ENCODE measurements at places on chromosomes 1 and 21.

DNA sequence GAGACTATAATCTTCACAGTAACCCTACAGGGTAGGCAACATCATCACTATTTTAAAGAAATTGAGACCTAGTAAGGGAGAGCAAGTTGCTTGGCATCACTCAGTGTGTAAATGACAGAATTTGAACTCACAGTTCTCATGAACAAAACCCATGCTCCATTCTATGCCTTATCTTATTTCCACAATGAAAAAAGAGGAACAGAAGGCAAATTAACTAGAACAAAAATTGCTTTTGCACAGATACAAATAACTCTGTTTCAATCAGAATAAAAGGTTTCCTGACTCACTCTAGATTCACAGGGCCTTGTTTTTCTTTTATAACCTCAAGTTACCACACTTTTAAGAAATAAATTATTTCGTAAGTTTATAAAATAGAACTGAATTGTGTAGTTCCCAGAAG is 90.1 kb downstream of the UCHL5 start:
- no peak for DNase-seq

GRCh38 chr1:204975568-204976235 is 67.3 kb upstream of the CNTN2 start:
- peak; percentile 32 for DNase-seq

GRCh38 chr1:209267968-209268367 is 315.5 kb upstream of the CAMK1G start:
- no peak for DNase-seq

- no peak for DNase-seq
These were observed 917 bp downstream of the STX12 start for GRCh38 chr1:27773826-27774445.

GRCh38 chr1:67250051-67250653 is 57.5 kb upstream of the IL12RB2 start:
- DNase-seq, result no peak

- DNase-seq, result no peak
These were observed 13.9 kb downstream of the TIAM1 start for GRCh38 chr21:31330144-31330483.

DNA sequence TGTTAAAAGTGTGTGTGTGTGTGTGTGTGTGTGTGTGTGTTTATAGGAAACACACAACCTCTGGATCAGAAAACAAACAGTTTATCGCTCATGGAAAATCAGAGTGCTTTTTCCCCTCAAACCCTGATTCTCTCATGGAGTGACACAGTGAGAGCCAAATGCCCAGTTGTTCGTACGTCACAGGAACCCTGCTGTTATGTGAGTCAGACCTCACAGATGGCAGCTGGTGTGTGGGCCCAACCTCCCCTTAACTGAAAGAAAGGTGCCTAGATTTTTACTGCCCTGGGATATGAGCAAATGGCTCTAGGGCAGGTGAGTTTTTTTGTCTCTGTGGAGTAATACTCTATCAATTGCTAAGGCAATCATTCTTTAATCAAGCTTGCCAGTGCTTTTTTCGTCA is 1788.1 kb downstream of the BRINP3 start:
- no peak for DNase-seq

GRCh38 chr1:239997515-239998311 is 94.0 kb upstream of the FMN2 start:
- no peak for DNase-seq

GRCh38 chr1:32538887-32539583 is at the start of gene ZBTB8A:
Gene ZBTB8A (plus strand): TSS chr1:32539427. CDS start chr1:32592932, 53,505 bp downstream.
- DNase-seq, result peak; percentile 82

DNA sequence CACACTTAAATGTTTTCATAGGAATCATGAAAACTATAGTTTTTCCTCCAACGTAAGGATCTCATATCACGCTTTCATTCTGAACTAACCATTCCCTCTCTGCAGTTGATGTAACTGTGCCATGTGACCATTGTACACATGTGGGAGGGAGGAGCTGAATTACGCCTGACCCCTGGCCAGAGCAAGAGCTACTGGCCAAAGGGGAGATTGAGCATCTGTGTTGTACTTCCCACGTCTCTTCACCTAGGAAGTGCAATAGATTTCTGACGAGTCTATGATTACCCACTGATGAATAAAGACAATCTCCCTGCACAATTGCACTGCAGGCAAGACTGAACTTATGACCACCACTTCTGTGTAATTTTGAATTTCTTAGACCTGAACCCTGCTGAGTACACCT is 24.0 kb downstream of the PTPRC start:
- no peak for DNase-seq

- DNase-seq, result no peak
These were observed 15.3 kb downstream of the CD2 start for GRCh38 chr1:116769561-116769977.

GRCh38 chr1:231976231-231976630 is 349.6 kb downstream of the DISC1 start:
- DNase-seq, result no peak

DNA sequence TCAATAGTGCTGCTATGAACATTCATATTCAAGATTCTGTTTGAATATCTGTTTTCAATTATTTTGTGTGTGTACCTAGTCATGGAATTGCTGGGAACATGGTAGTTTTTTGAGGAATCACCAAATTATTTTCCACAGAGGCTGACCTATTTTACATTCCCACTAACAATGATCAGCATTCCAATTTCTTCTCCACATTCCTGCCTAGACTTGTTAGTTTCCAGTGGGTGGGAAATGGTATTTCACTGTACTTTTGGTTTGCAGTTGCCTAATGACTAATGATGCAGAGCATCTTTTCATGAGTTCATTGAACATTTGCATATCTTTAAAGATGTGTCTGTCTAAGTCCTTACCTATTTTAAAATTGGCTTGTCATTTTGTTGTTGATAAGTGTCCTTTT is 1182.6 kb upstream of the B3GALT2 start:
- no peak for DNase-seq

DNA sequence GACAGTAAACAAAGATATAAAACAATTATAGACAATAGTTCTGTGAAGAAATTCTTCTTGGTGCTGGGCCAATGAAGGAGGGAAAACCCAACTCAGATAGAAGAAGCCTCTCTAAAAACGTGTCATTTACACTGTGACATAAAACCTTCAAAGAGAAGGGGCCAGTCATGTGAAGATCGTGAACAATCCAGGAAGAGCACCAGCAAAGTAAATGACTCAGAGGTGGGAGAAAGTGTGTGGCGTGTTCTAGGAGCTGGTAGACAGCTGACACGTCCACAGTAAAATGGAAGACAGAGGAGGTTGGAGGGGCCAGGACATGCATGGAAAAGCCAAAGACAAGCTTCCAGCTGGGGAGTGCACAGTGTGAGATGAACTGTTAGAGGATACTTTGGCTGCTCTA is 143.6 kb downstream of the VAV3 start:
- DNase-seq, result no peak

DNA sequence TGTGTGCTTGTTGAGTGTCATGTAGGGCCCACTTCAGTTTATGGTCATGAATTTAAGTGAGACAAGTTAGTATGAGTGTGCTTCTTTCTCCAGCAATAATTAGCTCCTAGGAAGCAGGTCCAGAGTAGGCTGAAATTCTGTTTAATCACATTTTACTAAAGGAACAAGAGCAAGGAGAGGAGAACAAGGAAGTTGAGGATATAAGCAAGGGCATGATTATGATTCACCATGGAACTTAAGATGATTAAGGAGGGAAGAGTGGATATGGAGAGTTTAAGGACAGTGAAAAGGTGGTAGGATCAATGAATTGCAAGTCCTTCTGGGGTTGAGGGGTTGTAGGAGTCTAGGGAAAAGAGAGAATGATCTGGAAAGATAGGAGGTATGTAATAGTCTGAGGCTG is 3.1 kb upstream of the DIPK1A start:
- DNase-seq, result no peak

GRCh38 chr21:30997541-30997940 is 40.7 kb downstream of the KRTAP19-8 start:
- DNase-seq, result no peak

DNA sequence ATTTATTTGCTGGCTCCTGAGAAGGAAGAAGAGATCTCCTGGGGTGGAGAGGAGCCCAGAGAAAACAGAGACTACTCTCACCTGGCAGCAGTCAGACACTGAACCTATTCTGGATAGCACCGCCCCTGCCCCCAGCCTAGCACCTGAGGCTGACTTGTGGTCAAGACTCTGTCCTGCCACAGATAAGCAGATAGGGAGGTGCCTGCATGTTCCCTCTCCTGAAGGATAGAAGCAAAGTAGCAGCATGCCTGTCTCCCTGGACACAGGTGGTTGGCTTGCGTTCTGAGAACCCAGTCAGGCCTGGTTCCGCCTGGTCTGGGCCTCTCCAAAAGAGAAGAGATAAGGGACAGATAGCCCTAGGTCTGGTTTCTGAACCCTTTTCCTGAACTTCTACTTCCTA is 1.3 kb upstream of the EFNA3 start:
- DNase-seq, result no peak

- no peak for DNase-seq
These were observed 125.8 kb downstream of the TOMM20 start for GRCh38 chr1:235002706-235003300.

DNA sequence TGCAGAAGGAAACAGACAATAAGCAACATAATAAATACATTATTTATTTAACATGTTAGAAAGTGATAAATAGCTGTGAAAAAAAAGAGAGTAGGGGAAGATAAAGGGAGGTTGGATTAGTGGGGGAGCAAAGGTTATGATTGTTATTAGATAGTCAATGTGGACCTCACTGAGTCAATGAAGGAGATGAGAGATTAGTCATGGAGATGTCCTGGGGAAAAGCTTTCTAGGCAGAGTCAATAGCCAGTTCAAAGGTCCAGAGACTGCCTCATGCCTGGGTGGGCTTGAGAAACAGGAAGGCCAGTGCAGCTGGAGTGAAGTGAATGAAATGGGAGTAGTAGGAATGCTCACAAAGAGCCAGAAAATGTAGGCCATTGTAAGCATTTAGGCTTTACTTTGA is 187.1 kb upstream of the CACYBP start:
- DNase-seq, result peak; percentile 3

DNA sequence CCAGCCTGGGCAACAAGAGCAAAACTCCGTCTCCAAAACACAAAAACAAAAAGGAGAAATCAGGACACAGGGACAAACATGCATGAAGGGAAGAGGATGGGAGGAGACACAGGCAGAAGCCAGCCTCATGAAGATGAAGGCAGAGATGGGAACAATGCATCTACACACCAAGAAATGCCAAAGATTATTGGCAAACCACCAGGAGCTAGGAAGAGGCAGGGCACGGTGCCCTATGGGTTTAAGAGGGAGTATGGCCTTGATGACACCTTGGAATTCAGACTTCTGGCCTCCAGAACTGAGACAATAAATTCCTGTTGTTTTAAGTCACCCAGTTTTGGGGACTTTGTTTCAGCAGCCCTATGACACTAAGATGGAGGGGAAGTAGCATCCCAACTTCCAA is 5.2 kb downstream of the TMPRSS3 start:
- peak; percentile 45 for DNase-seq

GRCh38 chr1:81374481-81374880 is 426.3 kb upstream of the ADGRL2 start:
- no peak for DNase-seq

- DNase-seq, result no peak
These were observed 391.4 kb downstream of the MRPL39 start for GRCh38 chr21:25215698-25216384.

DNA sequence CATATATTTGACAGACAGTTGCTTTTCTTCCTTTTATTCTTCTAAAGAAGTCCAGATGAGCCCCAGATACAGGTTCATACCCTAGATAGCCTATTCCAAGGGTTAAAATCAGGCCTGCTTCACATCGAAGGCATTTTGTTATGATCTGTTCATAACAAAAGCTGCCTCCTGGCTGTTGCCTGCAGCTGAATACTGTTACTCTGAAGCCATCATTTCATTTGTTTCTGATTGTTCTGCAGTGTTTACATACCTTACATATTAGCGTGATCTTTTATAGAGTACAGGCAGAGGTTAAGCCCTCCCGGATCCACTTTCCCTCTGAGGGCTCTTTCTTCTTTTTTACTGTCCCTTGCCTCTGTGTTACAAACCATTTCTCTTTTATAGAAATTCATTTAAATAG is 219.0 kb upstream of the HOOK1 start:
- no peak for DNase-seq

GRCh38 chr1:89125240-89125912 is 538 bp downstream of the GBP2 start:
- DNase-seq, result no peak

DNA sequence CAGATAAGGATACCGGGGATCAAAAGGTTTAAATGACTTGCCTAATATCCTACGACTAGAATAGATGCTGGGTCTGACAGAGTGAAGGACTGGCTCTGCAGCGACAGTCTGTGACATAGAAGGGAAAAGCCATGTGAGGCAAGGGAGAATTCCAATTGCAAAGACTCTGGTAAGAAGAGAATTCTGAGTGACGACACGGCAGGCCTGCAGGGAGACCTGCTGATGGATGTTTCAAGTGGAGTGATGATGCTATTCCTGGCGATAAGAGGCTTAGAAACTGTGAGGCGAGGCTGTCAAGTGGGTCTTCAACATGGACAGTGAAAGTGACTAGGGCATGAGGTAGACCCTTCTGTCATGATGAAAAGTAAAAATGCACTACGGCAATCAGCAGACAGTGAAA is 176.6 kb upstream of the PBX1 start:
- no peak for DNase-seq

DNA sequence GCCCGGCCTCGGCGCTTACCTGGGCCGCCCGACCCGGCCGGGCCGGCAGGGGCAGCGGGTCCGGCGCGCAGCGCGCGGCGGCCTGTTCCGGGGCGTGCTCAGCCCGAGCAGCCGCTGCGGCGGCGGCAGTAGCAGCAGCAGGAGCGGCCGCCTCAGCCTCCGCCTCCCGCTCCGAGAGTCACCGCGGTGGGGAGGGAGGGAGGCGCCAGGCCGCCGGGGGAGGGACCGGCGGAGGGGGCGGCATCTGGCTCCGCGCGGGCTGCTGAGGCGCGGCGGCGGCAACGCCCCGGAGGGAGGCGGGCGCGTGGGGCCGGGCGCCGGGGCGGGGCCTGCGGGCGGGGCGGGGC is at the start of gene CTNNBIP1:
CTNNBIP1 (minus strand) TSS at position 194 of the 347 bp plus-strand sequence. CDS start 38,205 bp downstream, outside the sequence.
- DNase-seq, result no peak

DNA sequence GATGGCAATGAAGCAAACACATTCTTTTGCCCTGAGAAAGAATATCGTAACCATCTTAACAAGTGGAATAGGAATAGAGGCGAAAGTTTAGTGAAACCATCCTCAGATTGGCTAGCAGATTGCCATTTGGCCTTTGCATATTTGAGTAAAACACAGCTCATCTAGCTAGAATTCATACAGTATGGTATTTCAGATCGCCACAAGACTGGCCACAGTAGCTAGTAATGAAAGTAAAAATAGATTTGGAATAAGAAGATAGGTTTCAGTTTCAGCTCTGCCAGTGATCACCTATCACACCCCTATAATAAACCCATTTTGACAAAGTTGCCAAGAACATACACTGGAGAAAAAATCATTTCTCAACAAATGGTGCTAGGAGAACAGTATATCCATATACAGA is 294.9 kb downstream of the LRRIQ3 start:
- DNase-seq, result no peak

GRCh38 chr1:11919621-11920020 is 6.6 kb downstream of the KIAA2013 start:
- no peak for DNase-seq

DNA sequence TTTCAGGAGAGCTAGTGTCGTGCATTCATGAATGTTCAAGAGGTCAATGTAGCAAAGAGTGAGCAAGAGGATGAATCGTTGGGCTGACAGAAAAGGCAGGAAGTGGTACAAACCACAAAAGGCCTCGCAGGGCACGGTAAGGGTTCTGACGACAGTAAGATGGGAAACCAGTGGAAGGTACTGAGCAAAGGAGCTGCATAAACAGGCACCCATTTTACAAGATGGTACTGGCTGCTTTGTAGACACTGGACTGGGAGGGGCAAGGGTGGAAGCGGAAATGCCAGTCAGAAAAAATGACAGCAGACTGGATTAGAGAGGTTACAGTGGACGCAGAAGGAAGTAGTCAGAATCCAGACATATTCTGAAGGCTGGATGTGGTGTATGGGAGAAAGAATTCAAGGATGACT is 123.5 kb downstream of the PTPN14 start:
- DNase-seq, result peak; percentile 97

All from SW480 (cell line).